ENCODE measurements at places on chromosomes 5 and 9. TPM values are rescaled to one million over a fixed set of nuclear protein-coding genes. Genes with fewer than 3 reads are reported as not detected.

- no peak for DNase-seq
These were observed 27.2 kb downstream of the NDUFAF2 start for GRCh38 chr5:60972231-60972630.

- DNase-seq: no peak
These were observed 155.6 kb upstream of the VLDLR start for GRCh38 chr9:2465921-2466460.

GRCh38 chr5:144131261-144131660 is 39.2 kb downstream of the YIPF5 start:
- DNase-seq: no peak

GRCh38 chr9:20921362-20921761 is 110.1 kb downstream of the HACD4 start:
- DNase-seq: no peak

- DNase-seq: no peak
These were observed 26.2 kb upstream of the ACOT12 start for GRCh38 chr5:81420039-81420667.

GRCh38 chr5:9381464-9381863 is 164.4 kb downstream of the SEMA5A start:
- DNase-seq: no peak

DNA sequence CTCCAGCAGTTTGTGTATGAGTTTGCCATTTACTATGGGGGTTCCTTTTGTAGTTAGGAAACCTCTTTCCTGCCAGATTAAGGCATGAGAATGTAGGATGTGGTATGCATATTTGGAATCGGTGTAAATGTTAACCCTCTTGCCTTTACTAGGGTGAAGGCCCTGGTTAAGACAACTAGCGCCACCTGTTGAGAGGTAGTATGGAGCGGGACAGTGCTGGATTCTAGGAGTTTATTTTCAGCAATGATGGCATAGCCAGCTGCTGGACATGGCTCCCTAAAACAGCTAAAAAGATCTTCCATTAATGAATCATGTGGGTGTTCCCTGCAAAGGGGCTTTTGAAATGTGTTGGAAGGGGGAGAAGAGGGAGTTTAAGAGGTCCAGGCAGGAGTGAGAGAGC is 30.7 kb upstream of the GPX3 start:
- DNase-seq: no peak

Gene ATP6V1G1
- total RNA-seq: 130 TPM

DNA sequence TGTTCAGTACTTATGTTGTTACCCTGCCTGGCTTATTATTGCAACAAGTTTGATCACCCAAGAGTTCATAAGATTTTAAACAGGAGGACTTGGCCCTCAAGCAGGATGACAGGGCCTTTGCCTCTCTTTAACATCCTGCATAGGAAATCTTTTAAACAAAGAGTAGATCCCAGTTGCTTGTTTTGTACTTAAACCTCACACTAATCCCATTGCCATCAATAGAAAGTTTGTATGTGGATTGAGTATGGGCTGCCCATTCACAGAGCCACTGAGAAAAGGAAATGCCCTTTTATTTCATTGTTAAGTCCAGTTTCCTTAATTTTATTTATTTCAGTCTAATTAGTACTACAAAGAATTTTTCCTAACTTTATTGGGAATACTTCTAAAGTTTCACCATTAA is 52.2 kb upstream of the FGF10 start:
- DNase-seq: no peak

Gene SLC6A7
- not detected for total RNA-seq

- peak; percentile 60 for DNase-seq
These were observed 34.4 kb downstream of the MACROH2A1 start for GRCh38 chr5:135364421-135365262.

- no peak for DNase-seq
These were observed 162.1 kb downstream of the SMC2 start for GRCh38 chr9:104256031-104256695.

- no peak for DNase-seq
These were observed 196.2 kb upstream of the TARS1 start for GRCh38 chr5:33244441-33245150.

Gene PCDHGA6
- total RNA-seq: 4.8 TPM
